ENCODE measurements at places on chromosomes 11 and 22. TPM values are rescaled to one million over a fixed set of nuclear protein-coding genes. Genes with fewer than 3 reads are reported as not detected.

DNA sequence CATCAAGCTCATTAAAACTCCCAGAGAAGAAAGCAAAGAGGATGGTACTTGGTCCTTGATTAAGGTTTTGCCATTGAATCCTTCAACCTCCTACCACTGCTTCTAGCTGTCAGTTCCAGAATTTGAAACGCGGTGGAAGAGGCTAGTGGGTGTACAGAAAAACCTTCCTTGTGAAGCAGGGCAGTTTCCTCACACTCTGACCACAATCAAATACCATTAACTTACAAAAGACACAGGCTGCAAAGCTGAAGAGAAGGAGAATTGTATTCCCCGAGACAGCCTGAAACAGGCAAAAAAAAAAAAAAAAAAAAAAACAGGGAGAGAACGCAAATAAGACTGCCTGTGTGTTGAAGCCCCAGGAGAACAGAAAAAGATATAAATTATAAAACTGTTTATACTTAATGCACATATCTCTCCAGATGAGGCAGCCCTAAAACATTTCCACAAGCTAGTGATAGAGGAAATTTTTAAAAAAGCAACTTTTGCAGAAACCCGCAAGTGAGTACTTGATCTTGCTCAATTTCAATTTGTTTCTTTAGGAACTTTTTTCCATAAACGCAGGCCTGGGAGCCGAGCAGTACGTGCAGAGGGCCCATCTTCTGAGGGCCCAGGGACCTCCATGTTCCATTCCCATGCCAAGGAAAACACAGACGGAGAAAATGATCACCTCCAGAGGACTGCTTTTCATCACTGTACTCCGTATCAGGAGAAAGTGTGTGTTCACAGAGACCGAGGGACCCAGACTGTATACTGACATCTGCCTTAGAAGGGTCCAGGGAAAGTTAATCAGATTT is 218.7 kb upstream of the BLID start:
- peak; percentile 53 for DNase-seq

Gene STK33
- total RNA-seq = 12.8 TPM

DNA sequence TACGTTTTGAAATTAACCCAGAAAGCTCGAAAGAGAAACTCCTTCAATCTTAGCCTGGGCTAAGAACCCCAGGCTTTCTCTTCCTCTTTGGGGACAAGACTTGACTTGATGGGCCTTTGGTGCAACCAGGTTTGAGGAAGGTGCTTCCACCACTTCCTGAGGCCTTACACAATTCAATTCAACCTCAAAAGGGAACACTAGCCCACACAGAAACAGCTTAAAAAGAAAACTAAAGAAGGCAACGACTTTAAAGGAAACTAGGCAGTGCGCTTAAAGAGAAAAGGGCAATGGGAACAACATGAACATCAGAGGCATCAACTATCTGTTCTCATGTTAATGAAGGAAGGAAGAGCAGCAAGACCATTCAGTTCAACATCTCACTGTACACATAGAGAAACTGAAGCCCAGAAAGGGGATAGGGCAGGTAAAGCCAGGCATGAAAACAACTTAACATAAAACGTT is 24.8 kb downstream of the PAK1 start:
- no peak for DNase-seq

- peak; percentile 86 for DNase-seq
Measured at GRCh38 chr11:62974848-62975522, 9.8 kb downstream of the SLC22A6 start.

- no peak for DNase-seq
Measured at GRCh38 chr11:12794576-12795230, 120.5 kb downstream of the TEAD1 start.

GRCh38 chr11:102476812-102477211 is 24.2 kb upstream of the TMEM123 start:
- peak; percentile 83 for DNase-seq

Gene ATXN10
- 113 TPM for total RNA-seq

Gene SLC36A4
- 0.58 TPM for total RNA-seq

Gene DEUP1
- not detected for total RNA-seq
